Fibroblast of mammary gland (primary cell): ENCODE measurements at places on chromosomes 16 and 17.

GRCh38 chr17:8916466-8916865, 49.0 kb upstream of the PIK3R6 start:
- DNase-seq = peak; percentile 29

DNA sequence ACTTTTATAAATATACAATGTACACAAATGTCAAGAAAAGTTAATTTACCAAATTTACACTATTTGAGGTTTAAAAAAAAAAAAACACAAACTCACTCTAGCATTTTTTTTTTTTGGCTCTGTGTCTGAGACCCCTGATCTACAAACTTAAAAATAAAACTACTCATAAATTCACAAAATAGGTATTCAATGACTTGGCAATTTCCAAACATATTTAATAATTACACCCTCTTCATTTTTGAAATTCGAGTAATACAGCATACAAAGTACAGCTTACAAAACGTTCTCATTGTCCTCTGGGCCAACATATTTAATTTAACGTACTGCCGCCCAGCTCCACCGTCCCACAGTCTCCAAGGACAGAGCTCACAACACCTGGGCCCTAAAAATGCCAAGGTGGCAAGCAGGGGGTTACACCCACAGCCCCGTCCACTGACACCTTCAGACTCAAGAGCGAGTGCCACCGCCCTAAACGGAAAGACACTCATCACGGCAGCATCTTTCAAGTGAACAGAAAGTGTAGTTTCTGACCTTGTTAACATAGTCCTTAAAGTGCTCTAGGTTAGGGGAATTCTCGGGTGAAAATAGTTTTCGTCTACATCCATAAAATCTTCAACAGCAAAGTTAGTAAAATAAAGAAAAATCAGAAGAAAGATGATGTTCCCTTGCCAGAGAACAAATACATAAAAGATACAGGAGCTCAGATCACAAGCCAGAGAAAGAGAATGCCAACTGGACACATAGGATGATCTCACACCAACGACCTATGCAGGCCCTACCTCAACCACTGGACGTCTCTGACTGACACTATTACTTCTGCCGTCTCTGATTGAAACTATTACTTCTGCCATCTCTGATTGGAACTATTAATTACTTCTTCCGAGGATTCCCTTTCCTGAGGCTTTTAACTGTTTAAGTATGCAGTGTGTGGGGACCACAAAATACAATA, 4.2 kb downstream of the ADCY9 start:
- peak; percentile 63 for DNase-seq

GRCh38 chr16:24146518-24146917, 109.6 kb upstream of the CACNG3 start:
- DNase-seq = no peak

- DNase-seq = no peak
Observed at GRCh38 chr16:54275956-54276355, 10.6 kb downstream of the IRX3 start.

GRCh38 chr17:44108440-44109311, 14.8 kb downstream of the HDAC5 start:
- peak; percentile 96 for DNase-seq

- DNase-seq = no peak
Observed at GRCh38 chr16:4232541-4233386, 9.1 kb downstream of the SRL start.

DNA sequence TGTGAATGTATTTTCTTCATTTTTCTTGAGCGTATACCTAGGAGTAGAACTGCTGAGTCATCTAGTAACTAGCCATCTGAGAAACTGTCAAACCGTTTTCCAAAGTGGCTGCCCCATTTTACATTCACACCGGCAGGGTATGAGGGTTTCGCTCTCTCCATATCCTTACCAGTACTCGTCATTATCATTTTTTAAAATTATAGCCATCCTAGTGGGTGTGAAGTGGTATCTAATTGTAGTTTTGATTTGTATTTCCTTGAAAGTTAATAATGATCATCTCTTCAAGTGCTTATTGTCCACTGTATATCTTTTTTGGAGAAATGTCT, 6.0 kb downstream of the RNF157 start:
- DNase-seq = peak; percentile 41

GRCh38 chr17:77887464-77888241, 70.8 kb upstream of the TNRC6C start:
- DNase-seq = peak; percentile 79

GRCh38 chr17:31738488-31738887, 120.6 kb downstream of the COPRS start:
- no peak for DNase-seq

- DNase-seq = no peak
Observed at GRCh38 chr16:17571499-17572093, 100.8 kb upstream of the XYLT1 start.

DNA sequence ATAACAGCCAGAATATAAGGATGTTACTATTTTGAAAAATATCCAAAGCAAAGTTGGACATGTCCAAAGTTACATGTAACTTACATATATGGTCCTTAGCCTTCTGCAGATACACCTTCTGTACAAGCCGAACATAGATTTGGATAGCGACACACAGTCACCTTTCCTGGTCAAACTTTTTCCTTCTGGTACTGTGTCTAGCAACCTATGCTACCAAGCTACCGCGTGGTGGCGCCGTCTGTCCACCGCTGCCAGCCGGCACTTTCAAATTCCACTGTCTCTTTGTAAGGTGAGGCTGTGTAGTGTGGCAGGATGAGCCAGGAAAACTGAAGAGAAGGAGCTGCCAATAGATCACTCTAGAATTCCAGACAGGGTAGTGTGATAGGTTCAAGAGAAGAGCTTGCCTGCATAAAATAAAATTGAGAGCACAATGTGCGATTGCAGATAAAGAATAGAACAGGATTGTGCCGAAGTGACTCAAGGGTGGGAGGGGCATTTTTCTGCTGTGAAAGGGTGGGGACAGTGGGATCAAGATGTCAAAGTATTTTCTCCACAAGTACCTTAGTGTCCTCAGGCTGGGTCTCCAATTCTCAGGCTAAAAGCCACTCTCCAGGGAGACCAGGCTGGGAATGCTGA, 366.9 kb downstream of the SLC39A11 start:
- DNase-seq = peak; percentile 68

GRCh38 chr16:84559311-84559932, 55.0 kb upstream of the MEAK7 start:
- no peak for DNase-seq

- peak; percentile 51 for DNase-seq
Observed at GRCh38 chr16:11034481-11034931, 90.1 kb downstream of the CLEC16A start.

- DNase-seq = no peak
Observed at GRCh38 chr16:85995541-85996423, 96.8 kb downstream of the IRF8 start.

DNA sequence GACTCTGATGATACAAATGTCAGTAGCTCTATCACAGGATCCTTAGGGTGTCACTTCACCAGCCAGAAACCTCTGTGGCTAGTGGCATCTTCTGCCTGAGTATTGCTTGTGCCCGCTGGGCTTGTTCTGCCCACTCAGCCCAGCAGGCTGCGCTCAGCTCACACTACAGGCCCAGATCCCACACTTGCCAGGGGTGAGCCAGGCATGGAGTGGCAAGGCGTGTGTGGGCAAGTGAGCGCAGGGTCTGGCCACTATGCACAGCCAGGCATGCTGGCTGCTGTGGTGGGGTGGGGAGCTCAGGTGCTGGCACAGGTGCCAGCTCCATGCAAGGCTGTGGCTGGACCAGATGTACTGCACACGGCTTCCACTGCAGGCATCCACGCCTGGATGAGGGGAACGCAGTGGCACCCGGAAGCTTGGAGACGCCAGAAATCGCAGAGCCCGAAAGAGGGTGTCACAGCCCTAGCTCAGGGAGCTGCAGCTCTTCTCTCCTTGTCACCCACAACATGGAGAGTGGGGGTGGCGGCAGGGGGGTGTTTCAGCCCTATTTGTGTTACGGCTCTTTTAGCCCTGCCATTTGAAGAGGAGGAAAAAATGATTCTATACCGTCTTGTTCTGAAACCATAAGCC, 10.2 kb downstream of the CFAP97D1 start:
- no peak for DNase-seq

DNA sequence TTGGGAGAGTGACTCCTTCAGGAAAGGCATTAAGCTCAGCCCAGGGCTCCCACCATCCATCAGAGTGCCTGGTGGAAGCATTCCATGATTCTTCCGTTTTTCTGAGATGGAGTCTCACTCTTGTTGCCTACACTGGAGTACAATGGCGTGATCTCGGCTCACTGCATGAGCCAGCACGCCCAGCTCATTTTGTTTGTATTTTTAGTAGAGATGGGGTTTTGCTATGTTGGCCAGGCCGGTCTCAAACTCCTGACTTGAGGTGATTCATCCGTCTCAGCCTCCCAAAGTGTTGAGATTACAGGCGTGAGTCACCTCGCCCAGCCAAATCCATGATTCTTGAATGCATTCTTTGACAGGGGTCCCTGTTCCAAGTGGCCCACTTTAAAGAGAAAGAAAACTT, 23.1 kb downstream of the MIS12 start:
- DNase-seq = peak; percentile 50

- no peak for DNase-seq
Observed at GRCh38 chr16:47236716-47237115, 93.0 kb upstream of the NETO2 start.

- no peak for DNase-seq
Observed at GRCh38 chr17:33299115-33299514, 6.0 kb upstream of the ASIC2 start.

- DNase-seq = no peak
Observed at GRCh38 chr16:68700831-68701230, 36.3 kb upstream of the CDH1 start.
